ENCODE measurements at places on chromosomes 3 and 15.

DNA sequence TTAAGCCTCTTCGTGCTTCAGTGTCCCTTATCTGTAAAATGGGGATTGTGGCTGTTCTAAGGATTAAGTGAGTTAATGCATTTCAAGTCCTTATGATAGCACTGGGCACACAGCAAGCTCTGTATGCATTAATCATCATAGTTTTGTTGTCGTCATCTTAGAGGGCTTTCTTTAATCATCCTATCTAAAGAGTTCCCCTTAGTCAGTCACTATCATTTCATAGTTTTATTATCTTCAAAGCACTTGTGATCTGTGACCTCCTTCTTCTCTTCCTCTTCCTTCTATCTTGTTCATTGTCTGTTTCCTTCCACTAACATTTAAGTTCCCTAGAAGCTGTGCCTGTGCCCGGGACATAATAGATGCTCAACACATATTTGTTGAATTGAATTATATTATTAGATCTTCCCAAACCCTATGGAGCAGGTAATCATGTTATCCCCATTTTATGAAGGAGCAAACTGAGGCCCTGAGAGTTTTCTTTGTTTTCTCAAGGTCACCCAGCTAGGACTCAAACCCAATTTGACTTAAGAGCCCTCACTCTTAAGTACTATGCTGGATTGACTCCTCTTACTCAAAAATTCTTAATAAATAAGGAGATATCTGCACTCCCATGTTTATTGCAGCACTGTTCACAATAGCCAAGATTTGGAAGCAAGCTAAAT lies 24.1 kb downstream of the DUOX2 start:
- no peak for DNase-seq

GRCh38 chr3:139113993-139114375 lies 69.3 kb upstream of the PRR23C start:
- no peak for DNase-seq

DNA sequence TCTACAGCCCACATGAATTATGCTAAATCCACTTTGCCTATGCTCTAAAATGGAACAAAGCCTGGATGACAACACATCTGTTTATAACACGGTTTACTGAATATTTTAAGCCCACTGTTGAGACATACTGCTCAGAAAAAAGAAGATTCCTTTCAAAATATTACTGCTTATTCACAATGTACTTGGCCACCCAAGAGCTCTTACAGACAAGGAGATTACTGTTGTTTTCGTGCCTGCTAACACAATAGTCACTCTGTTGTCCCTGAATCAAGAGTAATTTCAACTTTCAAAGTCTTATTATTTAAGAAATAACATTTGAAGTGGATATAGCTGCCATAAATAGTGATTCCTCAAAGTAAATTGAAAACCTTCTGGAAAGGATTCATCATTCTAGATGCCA lies 70.9 kb downstream of the ANKRD28 start:
- DNase-seq: no peak

DNA sequence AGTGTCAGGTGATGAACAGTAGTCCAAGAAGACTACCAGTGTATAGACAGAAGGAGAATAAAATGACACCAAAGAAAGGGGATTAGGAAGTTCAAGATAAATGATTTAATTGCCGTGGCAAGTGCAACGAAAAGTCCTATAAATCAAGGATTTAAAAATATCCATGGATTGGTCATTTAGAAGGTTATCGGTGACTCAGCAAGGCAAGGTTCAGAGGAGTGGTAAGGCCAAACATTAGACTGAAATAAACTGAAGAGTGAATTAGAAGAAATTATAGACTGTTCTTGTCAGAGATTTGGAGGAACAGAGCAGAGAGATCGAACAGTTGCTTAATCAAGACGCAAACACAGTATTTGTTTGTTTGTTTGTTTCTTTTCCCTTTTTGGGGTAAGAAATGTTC lies 211.9 kb upstream of the KCNMB2 start:
- no peak for DNase-seq

All from cortex of kidney (tissue), 1 donor.